ENCODE measurements at places on chromosomes 13 and 19.

GRCh38 chr13:103810026-103810425 is 743.8 kb upstream of the SLC10A2 start:
- no peak for DNase-seq

DNA sequence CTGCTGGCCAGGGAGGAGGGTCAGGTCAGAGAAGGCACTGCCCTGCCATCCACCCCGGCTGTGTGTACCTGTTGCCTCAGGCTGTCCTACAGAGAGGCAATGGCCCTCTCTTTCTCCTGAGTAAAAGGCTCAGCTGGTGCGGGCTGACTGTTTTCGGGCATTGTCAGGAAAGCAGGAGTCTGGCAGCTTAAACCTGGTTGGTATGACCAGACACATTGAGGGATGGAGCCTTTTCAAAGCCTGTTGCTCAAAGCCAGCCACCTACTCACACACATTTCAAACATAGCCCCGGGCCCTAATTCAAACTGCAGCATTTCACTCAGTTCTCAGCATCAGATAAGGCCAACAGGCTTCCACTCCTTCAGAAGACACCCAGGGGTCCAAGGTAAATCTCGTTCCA is 61.8 kb upstream of the PDX1 start:
- no peak for DNase-seq

DNA sequence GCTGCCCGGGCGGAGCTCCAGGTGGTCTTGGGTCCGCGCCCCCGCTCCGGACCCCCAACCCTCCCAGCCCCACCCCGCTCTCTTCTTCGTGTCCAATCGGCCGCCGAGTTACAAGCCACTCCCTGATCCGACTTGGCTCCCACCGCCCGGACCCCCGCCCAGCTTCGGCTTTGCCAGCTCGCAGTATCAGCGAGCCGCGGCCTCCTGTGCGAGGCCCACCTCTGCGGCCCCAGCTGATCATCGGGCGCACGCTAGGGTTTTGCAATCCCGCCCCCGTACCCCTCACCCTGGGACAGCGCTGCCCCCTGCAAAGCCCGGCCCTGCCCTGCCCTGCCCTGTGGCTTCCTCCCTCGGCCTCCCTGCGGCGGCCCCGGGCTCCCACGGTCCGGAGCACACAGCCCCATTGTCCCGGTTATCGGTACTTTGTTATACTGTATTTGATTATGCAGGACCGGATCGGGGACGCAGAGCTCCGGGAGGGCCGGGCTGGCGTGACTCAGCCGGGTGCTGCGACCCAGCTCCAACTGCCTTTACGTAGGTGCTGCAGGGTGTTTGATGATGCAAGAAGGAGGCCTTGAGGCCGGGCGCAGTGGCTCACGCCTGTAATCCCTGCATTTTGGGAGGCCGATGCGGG is 598 bp upstream of the LPAR2 start:
- peak; percentile 85 for DNase-seq

GRCh38 chr19:3129112-3129511 is 6.7 kb upstream of the GNA15 start:
- DNase-seq, result no peak

DNA sequence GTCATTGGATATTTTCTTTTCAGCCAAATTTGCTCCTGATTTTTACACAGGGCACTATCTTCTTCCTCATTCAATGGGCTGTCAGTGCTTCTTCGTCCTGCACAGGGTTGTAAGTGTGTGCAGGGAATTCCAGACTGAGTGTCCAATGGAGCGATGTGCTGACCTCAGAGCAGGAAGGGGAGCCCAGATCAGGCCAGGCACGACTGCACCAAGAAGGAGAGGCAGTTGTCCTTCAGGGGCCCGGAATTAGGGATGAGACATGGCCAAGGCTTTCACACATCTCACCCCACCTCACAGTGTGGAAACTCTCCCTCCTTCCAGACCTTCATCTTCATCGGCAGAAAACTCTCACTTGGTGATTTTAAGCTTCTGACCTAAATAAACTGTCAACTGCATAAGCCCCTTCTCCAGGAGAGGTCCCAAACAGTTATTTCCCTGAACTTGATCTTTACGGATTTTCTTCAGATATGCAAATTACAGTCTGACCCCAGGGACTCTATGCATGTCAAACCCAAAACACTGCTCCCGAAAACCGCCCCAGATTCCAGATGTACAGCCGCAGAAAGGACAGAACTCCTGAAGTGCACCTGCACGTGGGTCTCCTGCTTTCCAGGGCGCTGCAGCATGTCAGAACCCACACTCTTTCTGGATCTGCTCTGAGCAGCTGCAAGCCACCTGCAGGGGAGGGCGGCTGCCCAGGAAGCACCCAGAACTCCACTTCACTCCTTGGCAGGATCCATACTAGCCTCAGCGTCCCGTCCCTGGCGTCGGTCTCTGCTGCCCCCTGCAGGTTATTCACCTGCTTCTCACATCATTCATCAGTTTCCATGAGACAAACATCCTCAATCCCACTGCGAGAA is 625 bp upstream of the ZNF20 start:
- peak; percentile 81 for DNase-seq

DNA sequence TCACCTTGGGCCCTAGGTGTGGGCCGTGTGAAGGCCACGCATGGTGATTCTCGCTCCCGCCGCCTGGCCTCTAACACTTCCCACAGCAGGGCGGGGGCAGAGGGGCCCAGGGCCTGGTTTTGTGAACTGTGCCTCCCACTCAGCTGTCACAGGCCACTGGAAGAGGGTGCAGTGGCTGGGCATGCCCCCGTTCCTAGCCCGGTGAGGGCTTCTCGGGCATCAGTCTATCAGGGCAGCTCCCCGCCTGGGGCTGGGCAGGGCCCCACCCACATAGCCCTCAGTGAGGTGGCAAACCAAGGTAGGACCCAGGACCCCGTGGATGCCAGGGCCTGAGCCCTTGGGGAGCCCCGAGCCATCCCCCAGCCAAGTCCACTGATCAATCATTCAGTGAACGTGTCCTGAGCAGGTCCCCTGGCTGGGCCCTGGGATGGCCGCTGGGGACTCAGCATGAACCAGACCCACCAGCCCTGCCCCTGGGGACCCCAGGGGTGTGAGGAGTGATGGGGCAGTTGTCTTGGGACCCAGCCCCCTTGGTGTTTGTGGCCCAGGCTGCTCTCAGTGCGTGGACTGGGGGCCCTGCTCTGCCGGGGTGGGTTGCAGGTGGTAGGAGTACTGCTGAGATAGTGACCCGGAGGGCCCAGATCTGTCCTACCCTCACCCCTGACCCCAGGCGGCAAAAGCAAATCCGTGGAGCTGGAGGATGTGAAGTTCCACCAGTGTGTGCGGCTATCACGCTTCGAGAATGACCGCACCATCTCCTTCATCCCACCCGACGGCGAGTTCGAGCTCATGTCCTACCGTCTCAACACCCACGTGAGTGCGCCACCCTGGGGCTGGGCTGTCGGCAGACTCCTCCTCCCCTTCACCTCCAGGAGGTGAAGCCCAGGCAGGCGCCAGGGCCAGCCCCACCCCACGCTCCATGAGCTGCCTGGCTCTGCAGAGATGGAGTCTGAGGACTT is 29.4 kb downstream of the AP1M1 start:
- no peak for DNase-seq

DNA sequence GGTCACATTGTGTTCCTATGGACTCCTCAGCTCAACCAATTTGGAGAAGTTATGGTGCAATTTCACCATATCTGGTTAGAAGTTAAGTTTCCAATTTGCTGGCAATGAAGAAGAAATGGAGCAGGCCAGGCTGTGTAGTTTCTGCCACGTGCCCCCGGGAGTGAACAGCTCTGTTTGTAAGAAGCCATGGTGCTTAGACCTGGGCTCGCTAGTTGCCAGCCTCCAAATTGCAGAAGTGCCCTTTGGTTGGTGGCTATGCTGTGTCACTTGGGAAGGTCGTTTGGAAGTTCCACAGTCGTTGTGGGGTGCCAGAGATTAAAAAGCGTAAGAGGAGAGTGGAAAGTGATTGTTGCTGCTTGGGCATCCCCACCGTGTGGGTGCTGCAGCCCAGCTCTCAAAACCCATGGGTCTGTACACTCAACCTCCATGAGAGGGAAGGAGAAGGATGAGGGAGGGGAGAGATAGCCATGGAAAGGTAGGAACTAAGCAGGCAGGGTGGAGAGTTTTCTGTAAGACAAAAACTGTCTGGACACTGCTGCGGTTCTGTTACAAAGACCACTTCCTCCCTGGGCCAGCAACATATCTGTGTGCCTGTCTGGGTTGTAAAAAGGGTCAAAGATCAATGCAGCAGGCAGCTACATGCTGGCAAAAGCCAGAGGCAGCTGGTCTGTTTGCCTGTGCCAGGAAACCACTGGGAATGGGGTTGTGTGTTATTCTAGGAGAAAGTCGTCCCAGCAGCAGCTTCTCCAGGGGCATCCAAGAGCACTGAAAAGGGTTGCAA is 10.8 kb downstream of the ALOX5AP start:
- peak; percentile 33 for DNase-seq

DNA sequence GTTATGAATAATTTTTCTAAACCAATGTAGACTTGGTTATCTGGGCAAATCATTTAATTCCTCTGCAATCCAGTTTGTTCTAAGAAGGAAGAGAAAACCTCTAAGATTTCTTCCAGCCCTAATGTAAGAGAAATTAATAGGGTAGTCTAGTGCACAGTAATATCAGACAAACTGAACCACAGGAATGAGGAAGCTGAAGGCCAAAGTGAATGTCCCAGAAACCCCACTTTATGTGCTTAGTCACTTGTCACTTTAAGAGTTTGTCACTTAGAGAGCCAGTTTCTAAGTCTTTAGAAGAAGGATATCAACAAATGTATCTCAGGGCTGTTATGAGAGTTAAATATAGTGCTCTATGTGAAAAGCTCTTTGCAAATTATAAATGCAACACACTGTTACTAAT is 750.6 kb downstream of the DIAPH3 start:
- DNase-seq, result no peak

DNA sequence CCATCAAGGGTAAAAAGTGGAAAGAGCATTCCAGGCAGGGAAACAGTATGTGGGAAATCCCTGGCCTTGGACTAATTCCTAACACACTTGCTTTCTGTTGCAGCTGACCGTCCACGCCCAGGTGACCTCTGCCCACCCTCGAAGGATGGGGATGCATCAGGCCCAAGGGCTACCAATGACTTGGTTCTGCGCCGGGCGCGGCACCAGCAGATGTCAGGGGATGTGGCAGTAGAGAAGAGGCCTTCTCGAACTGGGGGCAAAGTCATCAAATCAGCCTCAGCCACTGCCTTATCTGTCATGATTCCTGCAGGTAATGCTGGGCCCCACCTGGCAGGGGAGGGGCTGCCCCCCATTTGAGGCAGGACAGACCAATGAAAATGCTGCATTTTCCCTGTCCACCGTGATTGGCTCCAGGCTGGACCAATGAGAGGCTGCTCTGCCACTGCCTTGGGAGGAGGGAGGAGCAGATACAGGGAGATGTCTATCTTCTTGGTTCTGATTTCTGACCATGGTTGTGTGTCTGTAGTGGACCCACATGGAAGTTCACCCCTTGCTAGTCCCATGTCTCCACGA is 12.6 kb downstream of the DNASE2 start:
- DNase-seq, result no peak

- DNase-seq, result peak; percentile 72
Observed at GRCh38 chr19:39765091-39766076, 13.3 kb upstream of the LEUTX start.

GRCh38 chr13:99723878-99724277 is 222.6 kb downstream of the TM9SF2 start:
- no peak for DNase-seq

GRCh38 chr19:32870981-32871451 is 1.4 kb upstream of the SLC7A9 start:
- no peak for DNase-seq

DNA sequence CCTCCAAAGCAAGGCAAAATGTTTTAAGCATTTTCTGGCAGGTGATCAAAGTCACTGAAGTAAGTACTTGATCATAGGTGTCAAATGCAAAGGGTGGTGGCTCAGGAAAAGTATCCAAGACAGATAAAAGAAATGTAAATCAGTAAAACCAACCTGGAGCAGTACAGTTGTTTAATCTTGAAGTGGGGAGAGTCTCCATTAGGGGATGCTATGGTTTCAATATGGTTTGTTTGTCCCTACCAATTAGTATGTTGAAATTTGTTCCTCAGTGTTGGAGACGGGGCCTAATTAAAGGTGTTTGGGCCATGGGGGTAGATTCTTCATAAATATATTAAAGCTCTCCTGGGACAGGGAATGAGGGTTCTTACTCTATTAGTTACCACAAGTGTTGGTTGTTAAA is 1781.7 kb upstream of the PRR20A start:
- no peak for DNase-seq

GRCh38 chr19:15463861-15464371 is 428 bp downstream of the RASAL3 start:
- no peak for DNase-seq

- DNase-seq, result no peak
Observed at GRCh38 chr19:858868-859843, at the start of gene CFD. TSS of gene CFD (plus strand) at chr19:859664. CDS start at chr19:859690, 26 bp downstream.

Data from nephron progenitor cell (in vitro differentiated cells).